ENCODE measurements at places on chromosomes 6 and 20.

- DNase-seq: no peak
Measured at GRCh38 chr6:7532232-7532631, 9.2 kb upstream of the DSP start.

GRCh38 chr6:14278446-14278845 is 160.9 kb downstream of the CD83 start:
- DNase-seq: no peak

GRCh38 chr20:4795394-4795793 is 73.7 kb downstream of the PRND start:
- peak; percentile 26 for DNase-seq

DNA sequence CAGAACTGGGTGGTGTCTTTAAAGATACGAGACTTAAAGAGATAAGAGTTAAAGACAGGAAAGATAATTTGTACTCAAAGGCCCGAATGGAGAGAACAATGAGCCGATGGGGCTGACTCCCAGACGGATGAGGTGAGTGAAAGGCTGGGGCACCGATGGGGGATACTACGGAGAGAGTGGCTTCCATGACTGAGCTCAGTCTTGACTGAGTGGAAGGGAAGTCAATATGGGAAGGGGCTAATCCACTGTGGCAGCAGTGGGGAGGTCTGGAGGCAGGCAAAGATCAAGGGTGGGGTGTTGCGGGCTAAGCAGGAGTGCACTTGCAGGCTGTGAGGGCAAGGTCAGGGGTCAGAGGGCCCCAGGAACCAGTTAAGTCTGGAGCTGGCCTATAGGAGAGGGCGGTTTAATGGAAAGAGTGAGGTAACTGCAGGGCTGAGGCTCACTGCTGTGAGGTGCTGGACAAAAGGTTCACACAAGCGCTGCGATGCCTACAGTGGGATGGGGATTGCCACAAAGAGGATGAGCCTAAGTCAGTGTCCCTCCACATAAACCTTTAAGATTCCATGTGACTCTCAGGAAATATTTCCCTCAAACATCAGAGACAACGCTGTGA is 42.1 kb downstream of the FAXC start:
- DNase-seq: no peak

GRCh38 chr20:53032046-53032445 is 59.9 kb downstream of the TSHZ2 start:
- no peak for DNase-seq

DNA sequence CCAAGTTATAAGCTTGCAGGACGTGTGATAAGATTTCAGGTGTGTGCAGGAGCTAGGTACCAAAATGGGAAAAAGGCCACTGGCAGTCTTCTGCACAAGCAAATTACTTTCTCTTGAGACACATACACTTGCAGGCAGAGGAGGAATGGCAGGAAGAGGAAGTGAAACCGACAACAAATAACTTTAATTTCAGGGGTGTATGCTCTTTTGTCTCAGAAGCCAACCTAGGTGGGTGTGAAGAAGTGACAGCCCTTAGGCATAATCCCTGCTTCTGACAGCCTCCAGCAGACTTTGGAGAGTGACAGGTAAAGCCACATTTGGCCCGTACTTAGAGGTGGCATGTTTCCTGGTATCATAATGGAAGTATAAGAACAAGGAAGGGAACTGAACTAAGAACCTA is 118.8 kb upstream of the TRAF3IP2 start:
- no peak for DNase-seq

DNA sequence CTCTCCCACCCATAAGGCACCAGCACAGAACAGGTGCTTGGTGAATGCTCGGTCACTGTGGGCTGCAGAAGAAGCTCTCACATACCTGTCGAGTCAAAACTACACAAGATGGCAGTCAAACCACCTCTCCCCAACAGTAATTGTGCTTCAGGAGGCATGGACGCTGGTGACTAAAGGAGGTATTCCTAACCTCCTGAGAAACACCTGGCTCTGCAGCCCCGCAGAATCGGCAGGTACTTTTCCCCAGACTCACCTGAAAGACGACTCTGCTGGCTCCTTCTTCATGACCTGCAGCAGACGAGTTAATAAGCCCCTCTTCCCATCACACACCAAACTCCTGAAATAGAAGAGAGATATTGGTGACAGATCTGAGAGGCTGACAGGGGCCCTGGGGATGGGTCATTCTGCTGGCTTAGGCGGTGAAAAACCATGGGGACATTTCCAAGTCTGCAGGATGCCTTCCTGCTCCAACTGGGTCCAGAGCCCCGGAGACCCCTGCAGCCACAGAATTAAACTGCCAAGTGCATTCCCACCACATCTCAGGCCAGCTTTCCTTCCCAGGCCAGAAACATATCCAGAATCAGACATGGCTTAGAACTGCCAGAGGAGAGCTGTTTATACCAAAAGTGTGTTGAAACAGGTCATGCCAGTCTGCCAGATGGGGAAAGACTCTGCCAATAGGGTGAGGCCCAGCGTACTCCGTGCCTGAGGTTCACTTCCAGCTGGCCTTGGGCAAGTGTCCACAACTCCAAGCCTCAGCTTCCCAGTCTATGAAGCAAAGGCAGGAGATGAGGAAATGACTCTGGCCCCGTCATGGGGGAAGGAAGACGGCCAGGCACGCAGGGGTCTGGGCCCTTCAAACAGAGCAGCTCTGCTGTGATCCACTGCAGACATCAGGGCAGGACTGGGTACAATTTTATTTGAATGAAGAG is 53.0 kb downstream of the MYH7B start:
- DNase-seq: no peak

GRCh38 chr6:153131037-153131981 is at the start of gene RGS17:
Gene RGS17, minus strand, starts transcription at chr6:153131282. Its CDS starts 87,264 bp downstream, at chr6:153044018.
- DNase-seq: no peak

DNA sequence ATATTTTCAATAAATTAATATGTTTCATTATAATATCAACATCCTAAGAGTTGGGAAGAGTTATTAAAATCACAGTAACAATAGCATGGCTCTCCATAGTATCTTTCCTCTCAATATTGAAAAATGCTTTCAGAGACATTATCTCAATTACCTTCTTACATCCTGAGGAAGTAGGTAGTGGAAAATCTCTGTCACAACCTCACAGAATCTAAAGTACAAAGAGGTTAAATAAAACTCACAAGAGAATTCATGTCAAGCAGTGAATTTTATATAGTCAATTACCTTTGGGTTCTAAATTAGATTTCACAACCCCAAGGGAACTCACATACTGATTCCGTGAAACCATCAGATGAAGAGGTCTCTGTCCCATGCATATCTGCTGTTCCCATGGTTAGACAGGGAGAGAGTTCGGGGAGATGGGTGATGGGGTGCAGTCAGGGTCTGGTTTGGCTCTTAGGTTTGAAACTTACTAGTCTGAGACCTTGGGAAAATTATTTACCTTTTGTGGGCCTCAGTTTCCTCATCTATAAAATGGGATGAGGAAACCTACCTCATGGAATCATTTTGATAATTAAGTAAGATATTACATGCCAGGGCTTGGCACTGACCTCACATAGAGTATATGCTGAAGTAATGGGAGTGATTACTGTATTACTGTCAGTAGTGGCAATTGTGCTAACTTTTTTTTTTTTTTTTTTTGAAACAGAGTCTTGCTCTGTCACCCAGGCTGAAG is 74.0 kb upstream of the SNX9 start:
- no peak for DNase-seq

DNA sequence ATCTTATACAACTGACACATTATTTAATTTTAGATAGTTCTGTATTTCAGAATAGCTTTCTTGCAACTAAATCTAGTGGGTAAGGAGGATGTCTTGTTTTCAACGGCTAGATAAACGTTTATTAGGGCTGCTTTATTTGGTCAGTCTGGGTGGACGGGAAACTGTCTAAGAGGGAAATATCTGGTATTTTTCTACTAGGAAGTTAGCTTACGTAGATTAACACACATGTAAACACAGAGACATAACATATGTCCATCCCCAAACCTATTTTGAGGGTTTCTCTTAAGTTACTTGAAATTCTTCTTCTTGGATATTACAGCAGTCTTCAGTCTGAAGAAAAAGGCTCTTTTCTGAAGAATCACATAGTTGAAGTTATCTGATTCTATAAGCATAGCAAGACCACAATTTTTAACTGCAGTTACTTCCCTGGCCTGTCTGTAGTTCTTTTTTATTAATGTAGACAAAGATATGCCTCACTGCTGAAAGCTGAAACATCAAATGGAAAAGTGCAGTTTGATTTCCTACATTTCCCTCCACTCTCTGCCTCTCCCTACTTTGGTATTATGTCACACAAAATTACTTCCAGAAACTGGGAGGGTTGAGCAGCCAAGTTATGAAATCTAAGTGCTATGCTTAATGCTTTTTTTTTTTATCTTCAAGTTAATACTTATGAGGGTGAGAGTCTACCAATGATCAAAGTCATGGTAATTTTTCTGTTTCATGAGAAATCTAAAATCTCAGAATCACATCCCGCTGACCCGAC is 37.4 kb downstream of the PLAGL1 start:
- no peak for DNase-seq

DNA sequence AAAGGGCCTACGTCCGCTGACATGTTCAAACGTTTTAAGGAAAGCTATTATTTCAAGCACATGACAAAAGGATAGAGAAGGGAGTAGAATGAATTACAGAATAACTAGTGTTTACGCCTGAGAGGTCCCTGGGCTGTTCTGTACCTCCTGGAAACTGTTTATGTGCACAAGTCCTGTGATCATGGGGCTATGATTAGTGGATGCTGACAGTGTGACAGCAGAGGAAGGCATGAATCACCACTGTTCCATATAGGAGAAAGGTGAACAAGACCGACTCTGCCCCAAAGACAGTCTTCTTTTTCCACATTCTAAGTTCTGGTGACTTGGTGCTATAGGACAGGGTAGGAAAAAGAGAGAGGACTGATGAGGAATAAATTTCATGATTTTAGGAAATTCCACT is 249.2 kb upstream of the PRDM1 start:
- DNase-seq: no peak

GRCh38 chr6:10424040-10424439 is 9.2 kb upstream of the TFAP2A start:
- no peak for DNase-seq

DNA sequence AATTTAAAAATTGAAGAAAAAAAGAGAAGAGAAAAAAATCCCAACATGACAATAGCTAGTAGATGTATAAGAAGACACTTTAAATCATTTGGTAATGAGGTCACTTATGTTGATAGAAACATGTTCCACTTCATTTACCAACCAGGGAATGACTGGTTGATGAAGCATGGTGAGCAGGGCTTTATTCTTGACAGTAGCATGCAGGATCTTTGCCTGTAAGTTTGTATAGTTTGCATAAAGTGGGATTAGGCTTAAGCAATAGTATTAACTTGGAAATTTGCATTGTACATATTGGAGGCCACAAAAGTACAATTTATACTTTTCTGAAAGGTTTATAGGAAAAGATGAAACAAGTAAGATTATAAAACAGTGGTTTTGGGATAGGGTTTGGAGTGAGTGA is 67.0 kb downstream of the NOX3 start:
- no peak for DNase-seq

DNA sequence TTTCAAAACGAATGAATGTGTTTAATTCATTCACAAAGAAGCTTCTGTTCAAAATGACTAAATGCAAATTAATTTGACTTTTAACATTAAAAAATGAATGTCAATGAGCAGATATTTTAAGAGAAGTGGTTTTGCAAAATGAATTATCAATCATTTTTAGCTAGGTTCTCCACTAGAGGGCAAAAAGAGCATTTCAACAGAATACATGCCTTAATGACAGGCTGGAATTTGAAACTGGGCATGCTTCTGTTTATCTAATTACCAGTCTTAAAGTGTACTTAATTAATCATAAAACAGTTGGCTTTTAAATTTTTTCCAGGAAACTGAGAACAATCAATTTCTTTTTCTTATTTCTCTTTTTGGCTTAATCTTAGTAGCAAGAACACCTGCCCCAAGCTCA is 63.8 kb upstream of the TINAG start:
- no peak for DNase-seq

DNA sequence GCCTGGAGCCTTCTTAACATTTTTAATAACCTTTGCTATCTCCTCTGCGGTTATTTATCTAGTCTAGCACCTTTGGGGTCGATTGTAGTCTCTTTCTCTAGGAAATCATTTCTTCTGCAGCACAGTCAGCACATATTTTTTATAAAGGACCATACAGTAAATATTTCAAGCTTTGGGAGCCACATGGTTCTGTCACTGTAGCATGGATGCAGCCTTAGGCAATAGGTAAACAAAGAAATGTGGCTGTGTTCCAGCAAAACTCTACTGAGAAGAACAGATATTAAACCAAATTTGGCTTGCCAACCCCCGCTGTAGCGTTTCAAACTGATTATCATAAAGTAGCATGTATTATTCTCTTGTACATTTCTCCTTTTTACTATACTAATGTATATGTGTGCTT is 95.7 kb downstream of the SLC23A2 start:
- DNase-seq: no peak

- no peak for DNase-seq
Measured at GRCh38 chr6:155959898-155960495, 504.4 kb upstream of the NOX3 start.

DNA sequence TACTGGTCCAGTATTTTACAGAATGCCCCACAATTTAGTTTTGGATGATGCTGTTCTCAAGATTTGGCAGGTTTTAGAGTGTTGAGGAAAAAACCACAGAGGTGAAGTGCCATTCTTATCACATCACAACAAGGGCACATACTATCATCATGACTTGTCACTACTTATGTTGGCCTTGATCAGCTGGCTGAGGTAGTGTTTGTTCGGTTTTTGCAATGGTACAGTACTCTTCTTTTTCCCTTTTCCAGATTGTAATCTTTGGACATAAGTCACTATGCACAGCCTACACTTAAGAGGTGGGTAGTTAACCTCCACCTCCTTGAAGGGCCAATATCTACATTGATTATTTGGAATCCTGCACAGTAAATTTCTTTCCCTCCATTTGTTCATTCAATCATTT is 8.8 kb downstream of the TENT5A start:
- no peak for DNase-seq

DNA sequence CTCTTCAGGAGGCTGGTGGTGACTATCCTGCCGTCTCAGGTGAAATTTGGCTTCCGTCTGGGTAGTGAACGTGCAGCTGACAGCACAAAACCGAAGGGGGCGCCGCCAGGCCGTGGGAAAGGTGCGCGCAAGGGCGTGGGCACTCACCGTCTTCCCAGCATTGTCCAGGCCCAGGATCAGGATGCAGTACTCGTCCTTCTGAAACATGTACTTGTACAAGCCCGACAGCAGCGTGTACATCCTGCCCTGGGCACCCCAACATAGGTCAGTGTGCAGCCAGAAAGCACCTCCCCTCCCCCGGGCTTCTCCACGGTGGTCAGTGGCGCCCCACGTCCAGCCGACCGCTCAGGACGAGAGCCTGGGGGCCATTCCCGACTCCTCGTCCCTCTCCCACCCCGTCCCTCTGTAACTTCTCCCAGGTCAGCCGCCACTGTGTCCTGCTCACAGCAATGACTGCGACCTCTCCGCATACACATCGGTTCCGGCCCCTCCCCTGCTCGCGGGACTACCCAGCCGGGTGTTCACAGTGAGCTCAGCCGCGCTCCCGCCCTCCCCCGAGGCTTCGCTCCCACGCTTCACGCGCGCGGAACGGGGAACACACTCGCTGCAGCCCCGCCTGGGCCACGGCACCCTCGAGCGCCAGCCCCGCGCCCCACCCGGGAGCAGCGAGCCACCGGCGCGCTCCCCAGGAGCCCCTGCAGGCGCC is 771 bp downstream of the ARFRP1 start:
- peak; percentile 47 for DNase-seq
